ENCODE measurements at places on chromosomes 4 and X.
A peak's percentile ranks its signal among the peaks of the same experiment; 100 is the strongest.

DNA sequence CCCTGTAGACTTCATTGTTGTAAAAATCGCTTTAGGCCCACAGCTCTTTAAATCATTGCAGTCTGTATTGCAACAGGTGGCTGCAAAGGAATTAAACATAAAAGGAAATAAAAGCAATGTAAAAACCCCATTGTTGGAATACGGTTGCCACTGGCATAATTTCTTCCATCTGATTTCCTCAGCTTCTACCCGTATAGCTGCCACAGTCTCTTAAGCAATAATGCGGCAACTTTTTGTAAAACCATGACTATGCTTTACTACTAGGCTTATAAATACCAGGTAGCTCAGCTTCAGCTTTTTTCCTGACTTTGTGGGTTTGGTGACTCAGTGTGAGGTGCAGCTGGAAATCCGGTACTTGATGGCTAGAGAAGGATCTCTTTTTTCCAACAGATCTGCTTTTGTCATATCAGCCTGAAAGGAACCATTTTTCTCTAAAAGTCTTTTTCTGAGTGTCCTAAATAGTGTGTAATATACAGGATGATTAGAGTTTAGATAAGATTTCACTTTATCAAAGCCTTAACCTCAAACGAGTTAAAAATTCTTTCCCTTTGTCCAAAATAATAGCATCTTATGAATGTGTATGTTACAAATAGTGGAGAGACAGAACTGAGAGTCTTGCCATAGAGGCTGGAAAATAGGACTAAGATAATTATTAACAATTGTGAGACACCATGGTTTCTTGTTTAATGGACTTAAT is 268.0 kb downstream of the ADGRL3 start:
- DNase-seq, result no peak

DNA sequence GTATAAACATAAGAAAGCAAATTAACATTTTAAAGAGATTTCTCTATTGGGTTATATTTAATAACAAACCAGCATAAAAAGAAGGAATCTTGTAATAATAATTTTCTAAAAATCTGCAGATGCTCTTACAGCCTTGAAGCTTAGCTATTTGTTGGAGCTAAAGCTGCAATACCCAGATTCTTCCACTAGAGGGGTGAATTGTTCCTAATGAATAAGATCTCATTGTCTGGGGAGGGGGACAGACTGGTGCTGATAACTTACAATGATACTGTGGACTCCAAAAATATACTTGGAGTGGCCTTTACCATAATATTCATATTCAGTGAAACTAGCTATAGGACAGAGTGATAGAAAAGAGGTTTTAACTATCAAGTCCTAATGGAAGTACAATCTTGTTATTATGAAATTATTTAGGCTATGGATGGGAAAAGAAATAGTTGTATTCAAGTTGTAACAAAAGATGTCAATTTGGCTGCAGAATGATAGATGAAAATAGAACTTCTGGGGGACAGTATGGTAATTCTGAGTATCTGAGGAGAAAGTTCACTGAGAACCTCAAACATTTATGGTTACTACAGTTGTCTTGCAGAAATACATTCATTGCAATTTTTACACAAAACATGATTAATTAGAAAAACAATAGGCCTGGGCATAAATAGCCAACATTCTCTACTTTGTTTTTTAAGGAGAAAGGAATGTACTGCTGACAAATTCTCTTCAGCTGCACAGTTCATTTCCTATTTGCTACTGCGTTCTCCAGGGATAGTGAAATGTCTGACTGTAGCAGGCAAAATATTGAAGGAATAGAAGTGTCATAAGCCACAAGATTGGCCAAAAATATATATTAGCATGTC is 443.3 kb downstream of the GBA3 start:
- peak; percentile 24 for DNase-seq

GRCh38 chr4:38020386-38020785 is 60.2 kb downstream of the PTTG2 start:
- DNase-seq, result no peak

DNA sequence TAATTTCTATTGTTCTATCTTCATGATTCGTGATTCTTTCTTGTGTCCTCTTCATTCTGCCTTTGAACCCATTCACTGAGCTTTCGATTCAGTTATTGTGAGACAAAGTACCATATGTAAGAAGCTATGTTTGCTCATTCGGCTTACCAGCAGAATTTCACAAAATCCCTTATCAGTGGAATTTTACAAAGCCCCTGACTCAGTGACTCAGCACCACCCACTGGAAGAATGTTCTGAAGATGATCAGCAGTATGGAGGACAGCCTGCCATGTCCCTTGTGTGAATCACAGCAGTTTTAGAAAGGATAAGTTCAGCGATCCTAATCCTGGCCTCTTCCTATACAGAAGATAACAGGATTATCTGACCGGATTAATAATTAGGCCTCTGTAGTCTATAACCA is 5.8 kb upstream of the UXT start:
- DNase-seq, result no peak

DNA sequence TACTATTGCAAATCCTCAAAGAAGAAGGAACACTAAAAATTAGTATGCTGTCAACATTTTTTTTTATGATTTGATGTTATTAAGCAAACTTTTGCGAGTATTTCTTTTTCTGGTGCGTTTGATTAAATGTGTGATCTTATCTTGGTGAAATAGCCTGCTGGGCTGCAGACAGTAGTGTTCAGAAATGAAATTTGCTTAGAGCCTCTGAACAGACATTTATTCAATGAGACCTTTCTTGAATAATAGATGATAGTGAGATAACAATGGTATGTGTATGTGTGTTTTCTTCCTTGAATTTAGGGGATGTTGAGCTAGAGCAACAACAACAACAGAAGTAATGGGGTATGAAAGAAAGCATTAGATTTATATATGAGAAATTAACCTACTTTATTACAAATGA is 12.7 kb downstream of the ADGRL3 start:
- no peak for DNase-seq

DNA sequence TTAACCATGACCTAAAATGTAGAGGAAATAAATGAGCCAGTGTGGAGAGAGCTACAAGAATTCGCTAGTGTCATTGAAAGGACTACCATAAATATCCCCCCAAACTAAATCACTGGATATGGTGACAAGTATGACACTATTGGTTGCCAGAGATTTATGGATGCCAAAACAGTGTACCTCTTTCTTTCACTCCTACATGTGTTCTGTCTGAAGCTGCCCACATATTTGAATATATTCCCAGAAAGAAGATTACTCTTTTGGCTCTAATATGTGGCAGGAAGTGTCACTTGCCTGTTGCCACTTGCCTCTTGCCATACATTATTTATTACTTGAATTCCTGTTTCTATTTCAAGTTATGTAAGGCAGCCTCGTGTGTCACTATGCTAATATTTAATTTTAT is 1573.6 kb downstream of the TECRL start:
- no peak for DNase-seq

DNA sequence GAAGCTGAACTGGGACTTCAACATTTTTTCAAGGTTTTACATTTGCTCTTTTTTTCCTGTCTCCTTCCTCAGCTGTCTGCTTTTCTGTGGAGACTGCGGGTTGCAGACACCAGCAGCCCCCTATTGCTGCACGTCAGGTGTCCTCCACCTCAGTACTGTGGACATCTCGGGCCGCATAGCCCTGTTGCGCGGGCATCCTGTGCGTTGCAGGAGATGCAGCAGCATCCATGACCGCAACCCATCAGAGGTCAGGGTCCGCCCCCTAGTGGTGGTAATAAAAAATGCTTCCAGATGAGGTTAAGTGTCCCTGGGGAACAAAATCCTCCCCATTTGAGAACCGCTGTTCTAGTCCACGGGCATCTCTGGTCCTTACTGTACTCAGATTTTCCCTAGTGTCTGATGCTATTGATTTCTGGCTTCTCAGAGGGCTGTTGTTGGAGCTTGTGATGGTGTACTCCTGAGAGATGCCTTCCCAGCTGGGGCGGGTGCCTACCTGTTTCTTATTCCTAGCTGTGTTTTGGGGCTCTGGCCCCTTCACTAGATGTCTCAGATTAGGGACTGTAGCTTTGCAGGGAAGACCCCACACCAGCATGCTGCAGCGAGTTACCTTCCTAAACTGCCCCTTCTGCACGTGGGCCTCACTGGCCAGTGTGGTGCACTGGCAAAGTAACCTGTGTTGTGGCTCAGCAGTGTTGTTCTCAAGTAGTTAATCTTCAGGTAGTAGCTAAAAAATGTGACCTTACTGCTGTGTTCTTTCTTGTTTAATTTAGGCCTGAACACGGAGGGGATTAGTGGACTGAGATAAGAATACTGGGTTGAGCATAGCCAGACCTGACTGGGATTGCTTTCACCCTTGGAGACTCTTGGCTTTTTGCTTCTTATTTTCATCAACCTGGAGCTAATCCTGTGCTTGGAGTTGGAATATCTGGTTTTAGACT is 28.2 kb downstream of the NSD2 start:
- peak; percentile 19 for DNase-seq

All from HS-27A (cell line).